Stomach (tissue), 19 donors: ENCODE measurements at places on chromosomes 1 and 21.
A peak's percentile ranks its signal among the peaks of the same experiment; 100 is the strongest.

- DNase-seq = no peak
Observed at GRCh38 chr1:7229696-7230631, 444.7 kb downstream of the CAMTA1 start.

GRCh38 chr1:233794863-233795262 is 109.6 kb upstream of the SLC35F3 start:
- no peak for DNase-seq

GRCh38 chr21:35982717-35983116 is 77.6 kb downstream of the SETD4 start:
- DNase-seq = no peak

- DNase-seq = peak; percentile 83
Observed at GRCh38 chr1:151716771-151717631, at the start of gene CELF3. Gene CELF3, minus strand, starts transcription at chr1:151716803. Its CDS starts 783 bp downstream, at chr1:151716020.

- DNase-seq = no peak
Observed at GRCh38 chr1:14535619-14536355, 62.7 kb upstream of the KAZN start.

GRCh38 chr1:167148421-167148820 is 54.5 kb downstream of the STYXL2 start:
- DNase-seq = no peak

GRCh38 chr1:174480324-174480723 is 32.6 kb downstream of the GPR52 start:
- peak; percentile 36 for DNase-seq

- peak; percentile 94 for DNase-seq
Observed at GRCh38 chr1:39898648-39899603, 2.8 kb downstream of the MYCL start.

- no peak for DNase-seq
Observed at GRCh38 chr1:195466639-195467038, 1141.6 kb downstream of the KCNT2 start.

- DNase-seq = no peak
Observed at GRCh38 chr1:206798384-206798996, 26.2 kb upstream of the IL10 start.

- DNase-seq = no peak
Observed at GRCh38 chr1:219784660-219785381, 143.5 kb downstream of the SLC30A10 start.

GRCh38 chr1:234756066-234756774 is 146.2 kb upstream of the IRF2BP2 start:
- DNase-seq = no peak

DNA sequence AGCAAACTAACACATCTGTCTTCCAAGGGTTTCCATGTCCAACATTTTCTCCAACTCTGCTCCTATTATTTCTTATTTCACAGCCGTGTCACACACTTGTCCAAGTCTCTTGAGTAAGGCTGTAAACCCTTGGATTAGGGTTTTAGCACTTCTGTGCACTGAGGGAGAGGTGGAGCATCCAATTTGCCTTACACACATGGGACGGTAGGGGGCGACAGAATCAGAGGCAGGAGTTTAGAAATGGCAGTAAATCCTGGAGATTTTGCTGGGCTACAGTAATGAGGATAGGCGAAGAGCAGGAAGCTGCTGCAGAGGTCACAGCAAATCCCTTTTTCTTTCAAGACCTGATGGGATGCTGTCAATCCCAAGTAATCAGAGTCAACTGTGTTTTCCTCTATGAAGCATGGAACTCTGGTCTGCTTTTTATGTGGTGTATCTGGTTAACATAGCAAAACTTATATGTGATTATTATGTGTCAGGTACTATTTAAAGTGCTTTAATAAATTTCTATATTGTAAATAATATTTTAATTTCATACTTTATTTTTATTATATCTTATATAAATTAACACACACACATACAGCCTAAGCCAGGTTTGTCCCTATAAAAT is 15.4 kb upstream of the LCE5A start:
- DNase-seq = no peak

- DNase-seq = no peak
Observed at GRCh38 chr1:159982280-159982679, 28.2 kb upstream of the SLAMF9 start.

GRCh38 chr1:4856396-4856795 is 202.0 kb downstream of the AJAP1 start:
- no peak for DNase-seq

GRCh38 chr1:210104103-210104502 is 128.5 kb upstream of the SERTAD4 start:
- DNase-seq = no peak

- peak; percentile 54 for DNase-seq
Observed at GRCh38 chr21:41877901-41878830, 978 bp downstream of the PRDM15 start.

DNA sequence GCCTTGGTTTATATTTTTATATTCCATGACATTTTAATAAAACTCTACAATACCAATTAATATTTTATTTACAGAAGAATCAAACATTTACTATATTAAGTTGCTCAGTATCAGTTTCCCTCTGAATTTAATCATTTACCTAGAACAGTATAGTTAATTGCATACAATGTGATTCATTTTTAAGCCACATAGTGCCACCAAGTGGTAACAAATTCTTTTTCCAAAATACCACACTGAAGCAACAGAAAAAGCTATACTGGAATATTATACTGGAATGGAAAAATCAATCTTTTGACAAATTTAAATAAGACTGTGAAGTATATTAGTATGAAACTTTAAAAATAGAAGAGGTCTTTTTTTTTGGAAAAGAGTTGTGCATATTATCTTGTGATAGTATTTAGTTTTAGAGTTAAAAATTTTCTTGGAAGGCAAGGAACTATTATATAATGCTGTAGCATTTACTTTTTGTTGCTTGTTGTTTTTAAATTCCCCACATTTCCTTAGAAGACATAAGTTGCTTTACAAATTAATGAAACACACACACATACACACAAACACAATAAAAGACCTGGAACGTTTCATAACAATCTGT is 57.3 kb downstream of the ZNF644 start:
- DNase-seq = peak; percentile 43

GRCh38 chr21:33299181-33299752 is 25.5 kb upstream of the IFNAR1 start:
- DNase-seq = no peak

GRCh38 chr1:175136246-175136645 is 56.3 kb downstream of the KIAA0040 start:
- DNase-seq = no peak

- DNase-seq = peak; percentile 54
Observed at GRCh38 chr1:35883635-35884101, 659 bp downstream of the AGO1 start.

GRCh38 chr1:236425031-236425663 is 31.1 kb downstream of the EDARADD start:
- no peak for DNase-seq

GRCh38 chr1:37498872-37499617 is 15.5 kb downstream of the MEAF6 start:
- DNase-seq = peak; percentile 62

DNA sequence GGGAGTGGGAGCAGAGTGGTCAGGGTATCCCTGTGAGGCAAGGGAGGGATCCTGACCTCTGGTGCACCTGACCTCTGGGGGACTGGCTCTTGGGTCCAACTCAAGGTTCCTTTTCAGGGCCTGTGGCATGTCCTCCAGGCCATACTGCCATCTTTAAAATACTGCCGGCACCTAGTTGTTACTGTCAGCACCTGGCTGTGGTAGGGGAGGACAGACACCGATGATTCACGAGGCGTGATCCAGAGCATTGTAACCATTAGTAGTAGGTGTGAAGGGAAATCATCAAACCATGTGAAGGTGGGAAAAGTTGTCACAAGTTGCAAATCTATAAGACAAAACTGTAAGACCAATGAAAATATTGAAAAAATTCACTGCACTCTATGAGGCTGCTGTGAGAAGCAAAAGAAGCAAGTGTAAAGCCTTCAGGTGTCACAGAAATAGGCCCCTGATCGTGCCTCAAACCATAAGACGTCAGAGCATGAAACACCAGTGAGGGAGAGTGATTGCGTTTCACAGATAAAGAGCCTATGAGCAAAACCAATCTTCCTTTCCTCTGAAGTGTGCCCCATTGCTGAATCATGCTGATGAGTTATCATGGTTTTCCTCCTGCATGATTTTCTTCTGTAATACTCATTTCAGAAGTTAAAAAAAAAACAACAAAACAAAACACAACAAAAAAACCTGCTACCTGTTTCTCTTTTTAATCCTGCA is 55.3 kb downstream of the CDC7 start:
- DNase-seq = no peak

- no peak for DNase-seq
Observed at GRCh38 chr1:159088050-159088449, 11.5 kb upstream of the AIM2 start.

DNA sequence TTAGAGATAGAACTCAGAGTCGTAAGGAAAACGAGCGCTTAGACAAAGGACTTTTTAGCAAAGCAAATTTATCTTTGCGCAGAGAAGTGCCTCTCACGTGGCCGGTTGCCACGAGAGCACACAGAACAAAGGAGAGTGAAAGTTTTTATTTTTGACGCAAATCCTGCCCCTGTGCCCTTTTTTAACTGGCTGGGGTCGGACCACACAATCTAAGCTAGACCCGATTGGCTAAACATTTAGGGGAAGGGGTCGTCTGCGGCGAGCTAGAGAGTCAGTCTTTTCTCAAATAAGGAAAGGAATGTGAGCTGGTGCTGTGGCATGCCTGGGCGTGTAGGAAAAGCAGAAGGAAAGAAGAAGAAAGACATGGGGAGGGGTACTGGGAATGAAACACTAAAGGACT is 2.4 kb downstream of the KRTAP10-2 start:
- no peak for DNase-seq

DNA sequence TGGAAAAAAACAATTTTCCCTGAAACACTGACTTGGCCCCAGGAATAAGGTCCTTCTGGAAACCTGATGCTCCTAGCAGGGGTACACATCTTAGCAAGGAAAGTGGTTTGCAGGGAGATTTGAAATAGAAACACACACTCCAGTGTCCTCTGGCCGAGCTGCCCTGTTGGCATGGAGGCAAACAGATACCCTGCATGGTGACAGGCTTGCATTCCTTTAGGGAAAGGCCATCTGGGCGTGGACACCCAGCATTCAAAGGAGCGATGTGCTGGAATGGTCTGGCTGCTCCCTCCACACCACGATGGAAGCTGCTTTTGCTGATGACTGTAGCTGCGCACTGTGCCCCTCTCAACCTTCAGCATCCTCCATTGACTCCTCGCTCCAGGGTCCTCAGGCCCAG is 41.5 kb upstream of the BCAR3 start:
- peak; percentile 43 for DNase-seq

DNA sequence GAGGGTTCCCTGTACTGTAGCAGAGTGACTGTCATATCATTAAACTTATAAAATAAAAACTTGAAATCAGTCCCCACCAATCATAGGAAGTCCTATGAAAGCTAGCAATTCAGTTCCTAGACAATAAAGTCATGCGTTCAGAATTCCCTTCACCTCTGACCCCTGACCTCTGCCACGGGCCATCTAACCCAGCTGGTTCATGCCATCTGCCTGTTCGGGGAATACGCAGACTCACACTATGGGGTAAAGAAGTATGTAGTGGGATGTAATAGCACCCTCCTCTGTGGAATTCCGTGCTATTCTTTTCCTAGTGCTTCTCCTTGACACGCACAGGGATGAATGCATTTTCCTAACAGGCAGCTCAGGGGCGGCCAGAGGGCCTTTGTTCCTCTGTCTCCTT is 2.1 kb downstream of the GSTM4 start:
- no peak for DNase-seq

DNA sequence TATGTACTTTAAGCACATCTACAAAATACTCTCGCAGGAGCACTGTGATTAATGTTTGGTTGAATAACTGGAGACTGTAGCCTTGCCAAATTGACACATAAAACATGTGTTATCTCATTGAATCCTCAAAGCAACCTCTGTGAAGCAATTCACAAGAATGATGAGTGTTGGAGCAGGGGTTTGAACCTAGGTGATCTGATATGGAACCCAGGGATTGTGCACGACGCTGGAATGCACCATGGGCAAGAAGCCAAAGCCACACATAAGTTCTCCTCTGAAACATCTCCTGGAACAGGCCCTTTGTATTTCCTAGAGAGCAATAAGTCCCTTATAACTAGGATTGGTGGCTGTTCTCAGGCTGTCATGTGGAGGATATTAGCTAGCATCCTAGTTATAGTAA is 124.6 kb upstream of the IVNS1ABP start:
- no peak for DNase-seq

GRCh38 chr1:109149874-109150601 is 36.1 kb downstream of the ELAPOR1 start:
- DNase-seq = no peak

GRCh38 chr1:160325252-160325651 is 17.8 kb downstream of the COPA start:
- no peak for DNase-seq

- DNase-seq = no peak
Observed at GRCh38 chr21:15066123-15066575, 1.3 kb upstream of the NRIP1 start.

- no peak for DNase-seq
Observed at GRCh38 chr21:29870814-29871213, 69.0 kb downstream of the GRIK1 start.

- DNase-seq = no peak
Observed at GRCh38 chr1:68166348-68166747, 66.0 kb downstream of the WLS start.

DNA sequence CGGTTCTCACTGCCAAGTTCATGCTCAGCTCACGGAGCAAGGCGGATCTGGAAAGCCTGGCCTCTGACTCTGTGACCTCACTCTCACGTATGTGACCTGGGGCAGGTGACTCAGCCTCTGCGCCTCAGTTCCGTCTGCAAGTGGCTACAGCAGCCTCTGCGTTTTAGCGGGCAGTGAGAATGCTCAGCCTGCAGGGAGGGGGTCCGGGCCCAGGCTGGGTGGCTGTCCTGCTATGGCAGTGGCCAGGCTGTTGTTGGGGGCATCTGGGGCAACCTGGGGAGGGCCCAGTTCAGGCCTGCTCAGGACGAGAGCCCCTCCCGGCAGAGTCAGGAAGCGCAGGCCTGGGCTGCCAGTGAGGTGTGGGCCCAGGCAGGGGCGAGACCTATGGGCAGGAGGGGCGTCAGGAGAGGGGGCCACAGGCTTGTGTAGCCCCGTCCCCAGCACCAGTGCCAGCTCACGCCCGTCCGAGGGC is 27.9 kb downstream of the ARHGEF16 start:
- peak; percentile 88 for DNase-seq

GRCh38 chr1:20717452-20718342 is at the start of gene KIF17:
Gene KIF17, minus strand, starts transcription at chr1:20718007. Its CDS starts 301 bp downstream, at chr1:20717706.
- peak; percentile 94 for DNase-seq

- DNase-seq = no peak
Observed at GRCh38 chr1:166379447-166379846, 212.6 kb upstream of the FAM78B start.

DNA sequence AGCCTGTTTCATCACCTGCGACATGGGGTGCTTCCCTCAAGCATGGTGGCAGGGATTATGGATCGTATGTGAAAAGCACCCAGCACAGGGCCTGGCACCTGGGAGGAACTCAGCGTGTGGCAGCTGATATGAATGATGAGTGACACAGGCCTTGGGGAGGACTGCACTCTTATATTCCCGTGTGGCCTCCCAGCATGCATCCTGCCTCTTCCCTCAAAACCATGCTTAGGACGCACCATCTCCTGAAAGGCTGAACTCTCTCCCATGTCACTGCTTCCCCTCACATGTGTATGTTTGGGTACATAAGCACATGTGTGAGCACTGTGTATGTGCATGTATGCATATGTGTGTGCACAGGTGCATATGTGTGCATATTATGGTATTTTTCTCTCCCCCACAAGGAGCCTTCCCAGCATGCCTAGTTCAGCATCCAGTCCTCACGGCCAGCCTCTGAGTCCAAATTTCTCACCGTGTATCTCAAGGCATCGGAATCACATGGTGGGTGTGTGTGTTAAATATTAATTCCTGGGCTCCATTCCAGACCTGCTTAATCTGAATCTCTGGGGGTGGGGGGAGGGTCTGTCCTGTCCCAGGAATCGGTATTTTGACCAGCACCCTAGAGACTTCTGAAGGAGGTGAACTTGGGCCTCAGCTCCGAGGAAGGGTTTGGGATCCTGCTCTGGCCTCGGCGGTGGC is 12.8 kb downstream of the MYOM3 start:
- no peak for DNase-seq
